ENCODE measurements at places on chromosomes 3 and 15.

- DNase-seq = no peak
These were observed 104.7 kb upstream of the ROBO1 start for GRCh38 chr3:79872483-79872882.

- DNase-seq = no peak
These were observed 301.5 kb downstream of the PYDC2 start for GRCh38 chr3:191762323-191762960.

DNA sequence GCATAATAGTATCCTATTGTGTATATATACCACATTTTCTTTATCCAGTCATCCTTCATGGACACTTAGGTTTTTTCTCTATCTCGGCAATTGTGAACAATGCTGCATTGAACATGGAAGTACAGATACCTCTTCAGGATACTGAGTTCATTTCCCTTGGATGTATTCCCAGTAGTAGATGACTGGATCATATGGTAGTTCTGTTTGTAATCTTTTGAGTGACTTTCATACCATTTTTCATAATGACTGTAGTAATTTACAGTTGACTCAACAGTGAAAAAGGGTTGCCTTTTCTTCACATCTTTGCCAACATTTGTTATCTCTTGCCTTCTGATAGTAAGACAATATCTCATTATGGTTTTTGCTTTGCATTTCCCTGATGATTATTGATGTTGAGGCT lies 21.8 kb downstream of the MYH15 start:
- no peak for DNase-seq

DNA sequence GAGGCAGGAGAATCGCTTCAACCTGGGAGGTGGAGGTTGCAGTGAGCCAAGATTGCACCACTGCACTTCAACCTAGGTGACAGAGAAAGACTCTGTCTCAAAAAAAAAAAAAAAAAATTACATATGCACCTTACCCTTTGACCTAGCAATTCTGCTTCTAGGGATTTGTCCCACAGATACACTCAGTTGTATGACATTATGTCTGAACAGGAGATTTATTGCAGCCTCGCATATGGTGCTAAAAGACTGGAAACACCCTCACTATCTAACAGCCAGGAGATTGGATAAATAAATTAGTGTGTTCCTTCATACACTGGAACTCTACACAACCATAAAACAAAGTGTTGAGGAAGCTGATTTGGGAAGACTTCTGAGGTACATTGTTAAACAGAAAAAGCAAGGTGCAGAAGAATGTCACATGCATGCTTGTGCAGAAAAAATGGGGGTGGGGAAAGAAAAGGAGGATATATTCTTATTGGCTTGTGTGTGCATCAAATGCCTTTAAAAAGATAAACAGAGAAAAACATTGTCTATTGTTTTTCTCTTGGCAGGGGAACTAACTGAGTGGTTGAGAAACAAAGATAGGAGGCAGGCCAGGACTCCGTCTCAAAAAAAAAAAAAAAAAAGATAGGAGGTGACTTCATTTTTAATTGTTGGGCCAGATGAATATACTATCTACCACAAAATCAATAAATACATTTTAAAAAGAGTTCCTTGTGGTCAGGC lies 30.9 kb downstream of the PPCDC start:
- no peak for DNase-seq

DNA sequence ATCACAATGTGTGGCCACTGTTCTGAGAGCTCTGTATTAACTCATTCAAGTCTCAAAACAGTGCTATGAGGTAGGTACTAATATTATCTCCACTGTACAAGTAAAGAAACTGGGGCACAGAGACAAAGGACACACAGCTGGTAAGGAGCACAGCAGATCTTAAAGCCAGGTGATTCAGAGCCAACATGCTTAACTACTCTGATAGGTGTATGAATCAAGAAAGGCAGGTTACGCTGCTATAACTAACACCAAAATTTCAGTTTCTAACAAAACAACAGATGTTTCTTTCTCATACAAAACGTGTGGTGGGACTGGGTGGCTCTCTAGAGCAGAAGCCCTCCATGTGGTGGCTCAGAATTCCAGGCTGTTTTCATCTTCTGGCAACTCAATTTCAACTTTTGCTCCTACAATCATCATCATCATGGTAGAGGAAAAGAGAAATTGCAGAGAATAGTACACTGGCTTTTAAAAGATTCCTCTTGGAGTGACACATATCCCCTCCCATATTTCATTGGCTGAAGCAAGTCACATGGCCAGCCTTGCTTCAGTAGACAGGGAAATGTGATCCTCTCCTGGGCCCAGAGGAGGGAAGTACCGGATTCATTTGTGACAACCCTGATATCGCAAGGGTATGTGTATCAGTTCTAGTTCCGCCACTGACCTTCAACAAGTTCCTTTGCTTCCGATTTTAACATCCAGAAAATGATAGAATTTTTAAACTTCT lies 126.2 kb upstream of the PTX3 start:
- no peak for DNase-seq

DNA sequence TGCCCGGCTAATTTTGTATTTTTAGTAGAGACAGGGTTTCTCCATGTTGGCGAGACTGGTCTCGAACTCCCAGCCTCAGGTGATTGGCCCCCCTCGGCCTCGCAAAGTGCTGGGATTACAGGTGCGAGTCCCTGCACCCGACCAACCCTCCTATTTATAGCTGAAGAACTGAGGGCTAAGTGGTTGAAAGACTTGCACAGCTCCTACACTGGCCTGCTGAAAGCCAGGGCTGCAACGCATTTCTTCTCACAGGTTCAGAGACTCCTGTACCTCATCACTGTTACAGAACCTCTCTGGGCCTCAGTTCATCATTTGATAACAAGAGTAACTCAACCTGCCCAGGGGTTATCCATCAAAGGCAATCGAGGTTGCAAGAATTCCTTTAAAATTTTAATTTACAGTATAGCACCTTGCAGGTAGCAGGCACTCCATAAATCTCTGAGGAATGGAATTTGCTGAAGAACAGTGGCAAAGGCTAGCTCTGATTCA lies 626.5 kb upstream of the TBL1XR1 start:
- no peak for DNase-seq

DNA sequence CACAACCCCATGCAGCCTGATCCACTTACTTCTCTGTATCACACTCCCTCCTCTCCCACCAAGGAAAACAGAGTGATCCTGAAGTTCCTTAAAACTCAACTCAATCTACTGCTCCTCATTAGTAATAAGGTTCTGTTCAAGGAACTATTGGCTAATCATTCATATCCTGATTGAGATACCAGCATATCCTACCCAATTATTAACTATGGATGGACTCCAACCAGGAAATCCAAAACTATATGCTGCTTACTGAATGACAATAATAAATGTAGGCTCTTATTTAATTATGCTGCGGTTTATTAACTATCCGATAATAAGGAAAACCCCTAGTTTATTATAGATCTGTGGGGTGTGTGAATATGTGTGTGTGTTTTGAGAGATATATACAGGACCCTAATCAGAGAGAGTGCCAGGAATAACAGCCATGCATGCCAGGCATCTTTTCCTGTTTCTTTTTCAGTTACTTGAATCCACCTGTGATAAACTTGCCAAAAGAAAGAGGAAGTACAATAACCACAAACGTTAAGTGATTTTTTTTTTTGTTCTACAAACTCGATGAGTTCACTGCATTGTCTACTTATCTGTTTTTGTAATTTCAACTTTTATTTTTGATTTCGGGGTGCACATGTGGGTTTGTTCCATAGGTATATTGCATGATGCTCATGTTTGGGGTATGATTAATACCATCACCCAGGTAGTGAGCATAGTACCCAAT lies 1031.7 kb upstream of the CFAP20DC start:
- peak; percentile 53 for DNase-seq

- no peak for DNase-seq
These were observed 177.5 kb upstream of the CGNL1 start for GRCh38 chr15:57198654-57199291.

GRCh38 chr3:185473290-185473815 lies 25.5 kb downstream of the TMEM41A start:
- DNase-seq = no peak

DNA sequence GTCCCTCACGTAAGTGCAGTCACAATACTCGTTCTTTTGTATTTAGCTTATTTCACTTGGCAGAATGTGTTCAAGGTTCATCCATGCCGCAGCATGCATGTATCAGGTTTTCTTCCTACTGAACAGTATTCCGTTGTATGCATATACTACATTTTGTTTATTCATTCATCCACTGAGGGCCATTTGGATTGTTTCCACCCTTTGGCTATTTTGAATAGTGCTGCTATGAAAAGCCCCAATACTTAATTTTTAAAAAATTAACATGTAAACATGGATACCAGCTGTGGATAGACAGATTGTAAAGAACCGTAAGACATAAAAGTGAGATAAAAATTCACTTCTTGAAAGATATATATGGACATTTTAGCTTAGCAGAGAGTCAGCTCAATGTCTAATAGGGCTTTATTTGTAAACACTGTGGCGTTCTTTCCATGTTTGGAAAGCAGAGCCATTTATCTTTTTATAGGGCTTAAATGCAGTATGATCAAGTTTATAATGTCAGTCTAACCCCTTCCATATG lies 115.9 kb downstream of the VPS8 start:
- no peak for DNase-seq

- DNase-seq = no peak
These were observed 72.1 kb upstream of the FNDC3B start for GRCh38 chr3:171967137-171967783.

GRCh38 chr3:42394579-42395288 lies 15.7 kb downstream of the LYZL4 start:
- no peak for DNase-seq

DNA sequence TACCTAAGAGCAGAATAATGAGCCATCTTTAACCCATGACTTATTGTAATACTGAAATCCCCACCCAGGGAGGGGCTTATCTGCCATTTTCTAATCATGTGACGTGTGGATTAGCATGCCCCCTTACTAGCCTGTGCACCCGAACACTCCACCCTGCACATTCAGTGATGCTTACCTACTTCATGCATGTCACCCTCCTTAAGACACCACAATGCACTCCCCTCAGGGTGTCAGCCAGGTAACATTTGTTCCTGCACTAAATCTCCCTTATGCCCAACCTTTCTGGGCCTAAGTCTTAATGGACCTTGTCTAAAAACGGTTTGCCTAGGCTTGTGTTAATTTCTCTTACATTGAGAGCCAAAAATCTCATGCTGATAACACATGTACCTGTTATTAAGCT lies 336.6 kb downstream of the OCA2 start:
- no peak for DNase-seq

- no peak for DNase-seq
These were observed 38.0 kb downstream of the TYRO3 start for GRCh38 chr15:41596972-41597371.

- no peak for DNase-seq
These were observed 232.6 kb downstream of the OPA1 start for GRCh38 chr3:193825617-193826016.

GRCh38 chr15:25093455-25094029 lies 138.8 kb downstream of the SNRPN start:
- no peak for DNase-seq

DNA sequence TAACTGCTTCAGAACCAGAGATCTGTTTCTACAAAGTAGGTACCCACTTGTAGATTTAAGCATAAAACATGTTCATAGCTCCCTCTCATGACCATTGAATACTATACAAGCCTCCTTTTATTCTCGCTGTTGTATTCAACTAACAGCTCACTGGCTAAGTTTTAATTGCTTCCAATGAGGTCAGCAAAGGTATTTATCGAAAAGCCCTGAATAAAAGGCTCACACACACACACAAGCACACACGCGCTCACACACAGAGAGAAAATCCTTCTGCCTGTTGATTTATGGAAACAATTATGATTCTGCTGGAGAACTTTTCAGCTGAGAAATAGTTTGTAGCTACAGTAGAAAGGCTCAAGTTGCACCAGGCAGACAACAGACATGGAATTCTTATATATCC lies at the start of gene FGF7:
Gene FGF7 (plus strand): TSS at position 222 of the 400 bp plus-strand sequence. CDS start 1,056 bp downstream, outside the sequence.
- no peak for DNase-seq

DNA sequence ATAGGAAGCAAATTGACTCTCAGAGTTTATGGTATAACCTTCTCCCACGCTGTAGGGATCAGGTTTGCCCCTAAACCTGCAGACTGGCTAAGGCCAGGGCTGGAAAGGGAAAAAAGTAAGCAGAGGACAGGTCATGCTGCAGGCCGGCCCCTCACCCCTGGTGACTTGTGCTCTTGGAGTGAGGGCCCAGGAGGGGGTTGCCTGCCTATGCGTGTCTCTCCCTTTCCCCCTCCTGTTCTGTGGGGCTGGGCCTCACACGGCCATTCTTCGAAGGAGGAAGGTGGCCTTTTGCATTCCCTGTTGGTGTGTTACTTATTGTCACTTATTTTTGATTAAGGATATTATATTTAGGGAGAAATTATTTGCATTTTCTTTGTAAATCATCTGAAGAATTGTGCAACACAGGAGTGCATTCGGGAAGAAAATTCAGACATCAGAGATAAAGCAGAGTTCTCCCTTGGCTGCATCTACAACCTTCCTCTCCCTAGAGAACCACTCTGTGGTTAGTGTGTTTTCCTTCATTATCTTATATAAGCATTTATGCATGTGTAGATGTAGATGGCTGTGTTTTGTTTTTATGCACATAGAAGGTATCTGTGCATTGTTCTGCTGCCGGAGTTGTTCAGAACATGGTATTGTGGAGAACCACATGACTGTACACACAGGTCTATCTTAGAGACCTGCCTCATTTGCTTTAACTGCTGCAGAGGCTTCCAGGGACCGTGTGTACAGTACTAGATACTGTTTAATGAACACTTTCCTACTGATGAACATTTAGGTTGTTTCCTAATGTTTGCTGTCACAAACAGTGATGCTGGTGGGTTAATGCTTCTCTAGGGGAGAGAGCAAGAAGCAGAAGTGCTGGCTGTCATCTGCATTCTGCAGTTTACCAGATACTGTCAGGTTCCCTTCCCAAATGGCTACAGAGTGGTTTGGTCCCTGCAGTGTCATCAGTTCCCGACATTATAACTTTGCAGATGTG lies 133.5 kb downstream of the APBA2 start:
- no peak for DNase-seq

GRCh38 chr3:4292301-4292700 lies 10.9 kb upstream of the SETMAR start:
- DNase-seq = no peak

- DNase-seq = no peak
These were observed 6.5 kb downstream of the PDCD10 start for GRCh38 chr3:167728176-167728575.

DNA sequence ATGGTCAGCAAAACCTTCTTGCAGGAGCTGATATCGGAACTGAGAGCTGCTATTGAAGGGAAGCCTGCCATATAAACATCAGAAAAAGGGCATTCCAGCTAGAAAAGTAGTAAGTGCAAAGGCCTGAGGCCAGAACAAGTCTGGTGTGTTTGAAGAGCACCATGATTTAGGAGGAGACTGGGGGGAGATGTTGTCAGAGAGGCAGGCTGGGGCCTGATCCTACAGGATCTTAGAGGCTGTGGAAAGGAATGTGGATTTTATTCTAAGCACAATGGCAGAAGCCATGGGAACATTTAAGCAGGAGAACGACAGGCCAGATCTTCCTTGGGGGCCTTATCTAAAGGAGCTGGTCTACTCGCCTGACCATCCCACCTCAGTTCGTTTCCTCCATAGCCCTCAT lies 5.1 kb upstream of the MUC13 start:
- no peak for DNase-seq

- no peak for DNase-seq
These were observed 10.4 kb upstream of the ZNF662 start for GRCh38 chr3:42895580-42895868.

GRCh38 chr15:23758891-23759290 lies 71.8 kb upstream of the NDN start:
- no peak for DNase-seq
